Amniotic epithelial cell (primary cell): ENCODE measurements at places on chromosomes 16 and 17.
A peak's percentile ranks its signal among the peaks of the same experiment; 100 is the strongest.

DNA sequence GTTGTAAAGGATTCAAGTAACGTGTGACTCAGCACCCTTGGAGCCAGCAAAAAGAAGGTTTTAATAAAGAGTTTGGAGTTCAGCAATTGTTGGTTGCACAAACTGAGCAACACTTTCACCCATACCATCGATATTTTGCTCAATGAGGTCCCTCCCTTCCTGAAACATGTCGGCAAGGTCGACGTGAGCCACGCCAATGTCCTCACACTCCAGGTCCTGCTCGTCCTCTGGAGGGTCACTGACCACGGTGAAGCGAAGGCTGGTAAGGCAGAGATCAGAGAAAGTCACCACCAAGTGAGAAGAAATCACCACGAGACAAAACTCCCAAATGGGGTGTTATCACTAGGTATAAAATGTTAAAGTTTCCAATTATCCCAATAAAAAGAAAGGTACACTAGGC, 98.3 kb downstream of the RPGRIP1L start:
- no peak for DNase-seq

GRCh38 chr16:68644296-68644695, 814 bp upstream of the CDH3 start:
- DNase-seq: no peak

GRCh38 chr16:11283820-11284248, 2.7 kb upstream of the PRM1 start:
- peak; percentile 67 for DNase-seq

GRCh38 chr16:78684655-78685375, 585.4 kb downstream of the WWOX start:
- peak; percentile 5 for DNase-seq

- DNase-seq: no peak
Measured at GRCh38 chr16:26717826-26718225, 348.9 kb upstream of the C16orf82 start.

- DNase-seq: no peak
Measured at GRCh38 chr16:88526906-88527185, 43.4 kb upstream of the ZC3H18 start.

DNA sequence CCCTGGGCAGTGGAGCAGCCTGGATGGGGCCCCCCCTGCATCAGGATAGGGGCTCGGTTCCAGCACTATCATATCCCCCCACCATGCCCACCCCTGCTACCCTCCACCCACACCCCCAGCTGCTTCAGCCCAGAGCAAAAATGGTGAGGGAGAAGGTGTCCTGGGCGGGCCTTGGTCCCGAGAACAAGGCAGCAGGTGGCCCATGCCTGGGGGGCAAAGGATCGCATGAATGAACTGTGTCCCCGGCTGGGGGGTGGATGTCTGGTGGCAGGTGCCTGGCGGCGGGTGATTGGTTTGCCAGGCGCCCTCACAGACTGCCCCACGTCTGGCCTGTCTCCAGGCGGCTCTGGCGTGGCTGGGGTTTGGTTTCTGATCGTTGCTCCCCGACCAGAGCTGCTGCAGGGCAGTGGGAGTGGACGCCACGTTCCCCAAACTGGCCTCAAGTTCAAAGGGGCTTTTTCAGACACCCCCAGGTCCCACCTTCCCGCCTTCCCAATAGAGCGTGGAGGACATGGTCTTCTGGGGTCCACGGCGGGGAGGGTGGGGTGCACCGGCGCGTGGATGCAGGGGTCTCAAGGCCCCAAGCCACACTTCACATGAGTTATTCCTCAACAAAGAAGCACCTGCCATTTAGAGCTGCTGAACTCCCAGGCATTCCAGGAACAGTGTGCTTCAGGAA, 12.6 kb downstream of the UTS2R start:
- DNase-seq: no peak

GRCh38 chr17:74170924-74171323, 32.6 kb upstream of the RPL38 start:
- no peak for DNase-seq

- no peak for DNase-seq
Measured at GRCh38 chr17:44451016-44451627, 52.1 kb downstream of the GPATCH8 start.

DNA sequence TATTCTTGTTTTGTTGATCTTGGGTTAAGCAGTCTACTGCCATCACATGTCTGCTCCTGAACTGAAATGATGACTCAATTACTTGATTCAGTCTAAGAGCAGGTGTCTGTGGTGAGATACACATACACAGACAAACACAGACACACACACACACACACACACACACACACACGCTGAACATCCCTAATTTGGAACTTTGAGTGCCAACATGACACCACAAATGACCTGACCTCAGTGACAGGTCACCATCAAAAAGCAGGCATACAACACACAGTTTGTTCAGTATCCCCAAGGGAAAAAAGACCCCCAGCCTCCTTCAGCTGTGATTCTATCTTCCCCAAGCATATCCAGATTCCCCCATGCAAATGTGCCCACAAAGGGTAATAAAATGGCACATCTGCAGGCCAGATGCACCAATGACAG, 130.1 kb upstream of the TMEM97 start:
- DNase-seq: peak; percentile 48

- no peak for DNase-seq
Measured at GRCh38 chr16:46932802-46933201, 40.7 kb downstream of the DNAJA2 start.

- DNase-seq: no peak
Measured at GRCh38 chr16:84408856-84409255, 40.5 kb downstream of the ATP2C2 start.

DNA sequence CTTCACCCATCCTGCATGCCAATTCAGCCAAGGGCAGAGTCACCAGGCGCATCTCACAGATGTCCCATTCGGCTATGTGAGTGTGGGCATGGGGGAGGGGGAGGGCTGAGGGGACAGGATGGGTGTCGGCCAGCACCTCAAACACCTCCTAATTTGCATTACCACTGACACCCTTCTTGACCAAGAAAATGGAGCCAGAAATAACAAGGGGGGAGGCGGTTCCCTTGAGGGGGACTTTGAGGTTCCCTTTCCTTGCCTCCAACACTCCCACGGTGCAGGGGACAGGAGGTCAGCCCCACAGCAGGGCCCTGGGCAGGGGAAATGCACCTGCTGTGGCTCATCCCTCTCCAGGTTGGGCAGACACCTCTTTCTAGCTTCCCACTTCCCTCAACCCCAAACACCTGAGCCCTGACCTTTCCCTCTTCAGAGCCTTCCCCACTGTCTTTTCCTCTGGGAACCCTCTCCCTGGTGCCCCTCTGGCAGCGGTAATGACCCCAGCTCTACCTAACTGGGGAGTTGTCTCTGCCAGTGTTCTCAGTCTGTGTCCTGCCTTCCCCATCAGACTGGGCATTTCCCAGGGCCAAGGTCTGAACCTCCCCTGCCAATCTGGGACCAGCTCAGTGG, 18.2 kb upstream of the TBX21 start:
- no peak for DNase-seq

GRCh38 chr17:45914047-45914717, 19.8 kb downstream of the MAPT start:
- peak; percentile 8 for DNase-seq

DNA sequence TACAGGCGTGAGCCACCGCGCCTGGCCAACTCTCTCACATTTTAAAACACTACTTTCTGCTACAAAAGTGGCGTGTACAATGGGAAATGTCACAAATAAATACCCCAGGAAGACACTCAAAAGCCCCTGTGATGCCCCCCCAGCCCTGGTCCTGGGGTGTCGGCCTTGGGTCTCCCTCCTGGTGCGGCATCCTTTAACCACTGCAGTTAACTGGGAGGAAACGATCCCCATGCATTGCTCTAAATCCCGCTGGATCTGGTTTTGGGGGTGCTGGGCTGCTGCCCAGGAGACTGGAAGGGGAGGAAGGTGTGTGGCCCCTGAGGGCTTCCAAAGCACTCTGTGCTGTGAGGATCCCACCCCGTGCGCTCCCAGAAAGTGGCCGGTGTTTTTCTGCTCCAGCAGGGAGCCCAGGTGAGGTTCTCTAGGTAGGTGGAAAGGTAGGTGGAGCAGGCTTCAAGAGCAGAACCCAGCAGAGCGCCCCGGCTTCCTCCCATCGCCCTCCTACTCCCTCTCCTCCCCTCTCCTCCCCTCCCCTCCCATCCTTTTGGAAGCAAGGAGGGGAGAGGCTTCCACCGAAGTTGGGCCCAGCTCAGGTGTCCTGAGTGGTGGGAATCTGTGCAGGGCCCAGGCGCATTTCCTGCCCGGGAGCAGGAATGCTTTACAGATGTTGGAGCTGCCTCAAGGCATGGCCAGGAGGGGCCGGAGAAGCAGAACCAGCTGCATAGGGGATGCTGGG, 363.3 kb downstream of the SEC14L1 start:
- no peak for DNase-seq

- no peak for DNase-seq
Measured at GRCh38 chr17:71966055-71966454, 154.8 kb upstream of the SOX9 start.

DNA sequence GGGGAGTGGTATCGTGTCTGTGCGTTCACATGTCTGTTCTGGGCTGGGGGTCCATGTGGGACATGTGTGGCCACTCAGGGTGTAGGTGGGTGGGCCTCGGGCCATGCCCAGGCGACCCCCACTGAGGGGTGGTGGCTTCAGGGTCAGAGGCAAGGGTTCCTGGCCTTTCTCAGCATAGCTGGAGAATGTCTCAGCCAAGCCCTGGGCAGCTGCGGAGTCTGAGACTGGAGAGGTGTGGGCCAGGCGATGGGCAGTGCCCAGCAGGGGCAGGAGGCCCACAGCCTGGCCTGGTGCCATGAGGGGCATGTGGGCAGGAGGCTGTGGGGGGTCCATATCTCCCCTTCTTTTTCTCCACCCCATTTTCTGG, 1.2 kb downstream of the FSCN2 start:
- DNase-seq: no peak

DNA sequence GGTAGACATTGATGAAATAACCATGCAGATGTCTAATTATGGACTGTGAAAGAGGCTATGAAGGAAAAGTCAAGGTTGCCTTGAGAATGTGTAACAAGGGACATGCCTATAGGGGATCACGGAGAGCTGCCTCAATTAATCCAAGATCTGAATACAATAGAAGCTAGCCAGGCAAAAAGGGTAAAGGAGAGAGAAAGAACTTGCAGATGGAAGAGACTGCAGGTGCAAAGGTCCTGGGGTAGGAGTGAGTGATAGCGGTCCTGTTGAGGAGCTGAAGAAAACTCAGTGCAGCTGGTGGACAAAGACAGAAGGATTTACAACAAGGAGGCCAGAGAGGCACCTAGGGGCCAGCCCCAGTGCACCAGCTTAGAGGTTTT, 15.9 kb upstream of the TNS4 start:
- DNase-seq: no peak

DNA sequence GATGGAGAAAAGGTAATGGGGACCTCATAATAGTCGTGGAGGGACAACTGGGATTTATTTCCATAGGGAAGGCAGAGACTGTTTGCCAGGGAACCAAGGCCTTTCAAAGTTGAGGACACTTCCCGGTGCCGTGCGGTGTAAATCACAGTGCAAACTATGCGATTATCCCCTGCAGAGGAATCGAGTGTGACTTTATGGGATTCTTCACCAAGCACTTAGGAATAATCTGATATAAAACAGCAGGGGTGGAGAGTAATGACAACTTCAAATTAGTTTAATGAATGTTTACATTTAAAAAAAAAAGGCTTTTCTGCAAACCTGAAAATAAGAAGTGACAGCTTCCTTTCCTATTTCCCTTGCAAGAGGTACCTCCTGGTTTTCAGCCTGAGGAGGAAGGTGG, 538.2 kb downstream of the MAF start:
- DNase-seq: no peak

GRCh38 chr16:87740909-87741424, 24.8 kb downstream of the KLHDC4 start:
- DNase-seq: no peak

- DNase-seq: peak; percentile 82
Measured at GRCh38 chr17:70110443-70110880, 35.4 kb downstream of the KCNJ16 start.
